ENCODE measurements at places on chromosomes 7 and 10.

DNA sequence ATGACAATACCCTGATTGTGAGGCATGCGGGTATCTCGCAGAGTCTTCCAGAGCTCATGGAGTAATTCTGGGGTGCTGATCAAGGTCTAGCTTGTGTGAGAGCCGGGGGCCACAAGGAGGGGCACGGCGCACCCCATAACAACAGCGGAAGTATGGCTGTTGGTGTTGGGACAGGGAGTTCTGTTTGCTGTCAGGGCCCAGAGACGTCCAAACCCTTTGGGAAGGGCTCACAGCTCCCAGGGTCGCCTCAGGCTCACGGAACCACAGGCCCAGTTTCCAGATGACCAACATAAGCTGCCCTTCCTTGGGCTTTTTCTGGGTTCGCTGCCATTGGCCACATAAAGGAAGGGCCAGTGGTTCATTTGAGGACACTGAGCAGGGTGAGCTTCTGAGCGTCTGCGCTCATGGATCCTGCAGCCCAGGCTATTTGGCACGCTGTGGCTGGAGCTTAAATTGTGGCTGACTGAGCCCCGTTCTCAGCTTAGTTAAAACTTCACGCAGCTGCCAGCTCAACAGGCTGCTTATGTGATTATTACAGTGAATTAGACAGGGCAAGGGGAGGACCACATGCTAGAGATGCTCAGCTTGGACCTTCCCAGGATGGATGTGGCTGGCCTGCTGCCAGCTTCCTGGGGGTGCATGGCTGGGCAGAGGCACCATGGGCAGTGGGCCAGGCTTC, 92.3 kb downstream of the DNAJB6 start:
- DNase-seq = no peak

GRCh38 chr7:41339913-41340676, 362.8 kb downstream of the INHBA start:
- no peak for DNase-seq

GRCh38 chr7:11910253-11910652, 78.3 kb upstream of the THSD7A start:
- no peak for DNase-seq

- DNase-seq = no peak
Observed at GRCh38 chr7:16975712-16976111, 93.9 kb upstream of the AGR3 start.

GRCh38 chr10:93110472-93111146, 36.9 kb downstream of the CYP26A1 start:
- no peak for DNase-seq

DNA sequence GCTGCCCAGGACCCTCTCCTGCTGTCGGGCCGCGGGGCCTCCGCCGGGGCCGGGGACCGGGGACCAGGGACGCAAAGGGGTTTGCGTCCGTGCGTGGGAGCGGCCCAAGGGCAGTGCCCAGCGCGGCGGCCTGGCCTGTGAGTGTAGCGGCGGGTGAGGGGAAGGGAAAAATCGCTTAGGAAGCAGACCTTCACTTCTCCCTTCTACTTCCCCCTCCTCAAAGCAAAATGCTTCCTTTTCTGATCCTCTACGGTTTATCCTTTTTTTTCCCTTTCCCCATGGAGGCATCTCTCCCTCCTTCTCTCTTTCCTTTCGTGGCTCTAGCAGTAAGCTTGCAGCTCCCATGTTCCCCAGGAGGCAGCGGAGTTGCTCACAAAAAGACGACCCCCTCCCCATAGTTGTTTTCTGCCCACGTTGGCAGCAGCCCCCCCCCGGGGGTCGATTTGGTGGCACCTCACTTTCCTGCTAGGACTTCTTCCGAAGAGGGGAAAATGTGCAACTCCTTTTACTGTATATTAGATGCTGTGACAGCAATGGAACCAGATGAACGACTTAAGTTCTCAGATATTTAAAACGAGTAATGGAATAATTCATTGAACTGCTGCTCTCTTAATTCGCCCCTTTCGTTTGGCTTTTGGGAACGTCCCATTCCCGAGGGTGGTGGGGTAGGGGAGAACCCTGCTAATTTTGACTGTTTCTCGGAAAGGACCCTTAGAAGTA, 724 bp downstream of the CAPZA2 start:
- DNase-seq = no peak

DNA sequence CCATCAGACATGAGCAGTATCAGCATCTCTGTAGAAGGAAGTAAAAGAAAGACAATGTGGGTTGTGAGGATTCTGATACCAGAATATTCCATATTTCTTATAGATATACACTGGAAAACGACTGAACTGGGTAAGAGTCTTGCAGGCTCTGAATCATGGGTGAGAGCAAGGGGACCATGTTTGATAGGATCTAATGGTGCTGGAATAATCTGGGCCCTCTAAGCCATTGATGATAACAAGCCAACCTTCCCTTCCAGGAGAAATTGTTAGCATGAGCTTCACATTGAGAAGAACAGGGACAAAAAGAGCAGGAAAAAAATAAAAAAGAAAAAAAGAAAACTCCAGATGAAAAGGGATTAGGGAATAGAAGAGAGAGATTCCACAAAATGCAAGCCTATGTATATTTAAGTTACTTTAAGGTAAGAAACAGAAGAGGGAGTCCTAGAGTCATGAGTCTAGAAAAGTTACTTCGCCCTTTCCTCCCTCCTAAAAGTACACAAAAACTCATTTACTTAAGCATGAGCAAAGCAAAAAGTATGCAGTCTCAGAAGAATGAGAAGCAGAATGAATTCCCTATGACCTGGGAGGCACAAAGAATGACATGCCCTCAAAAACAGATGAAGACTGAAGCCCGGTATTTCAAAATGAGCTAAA, 181.9 kb downstream of the TMEM26 start:
- DNase-seq = no peak

- DNase-seq = no peak
Observed at GRCh38 chr7:38310591-38311101, 37.2 kb upstream of the TARP start.

GRCh38 chr10:42953684-42954674, 122.9 kb upstream of the RET start:
- DNase-seq = peak; percentile 13

GRCh38 chr7:35258125-35258867, 4.4 kb upstream of the TBX20 start:
- DNase-seq = no peak

DNA sequence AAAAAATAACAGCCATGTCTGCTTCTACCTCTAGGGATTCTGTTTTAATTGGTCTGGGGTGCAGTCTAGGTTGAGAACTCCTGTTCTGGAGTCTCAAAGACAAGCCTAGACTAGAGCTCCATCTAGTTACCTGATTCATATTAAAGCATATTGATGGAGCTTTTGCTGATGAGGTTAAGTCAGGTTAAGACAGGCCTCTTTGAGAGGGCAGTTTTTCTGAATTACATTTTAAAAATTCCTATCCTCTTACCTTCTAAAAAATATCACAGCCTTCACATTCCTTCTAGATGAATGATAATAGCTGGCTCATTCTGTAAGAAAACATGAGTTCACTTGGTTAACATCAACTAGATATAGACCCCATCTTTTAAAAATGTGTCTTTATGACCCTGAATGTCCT, 28.9 kb downstream of the MGAM start:
- DNase-seq = no peak

GRCh38 chr10:88831709-88832108, 19.9 kb downstream of the ANKRD22 start:
- DNase-seq = no peak

GRCh38 chr10:109071539-109071938, 851.8 kb downstream of the XPNPEP1 start:
- DNase-seq = no peak

GRCh38 chr7:112144284-112145059, 61.7 kb downstream of the DOCK4 start:
- DNase-seq = no peak
